ENCODE measurements at places on chromosomes 13 and 19.

GRCh38 chr13:72620874-72621273, 106.6 kb downstream of the MZT1 start:
- DNase-seq = no peak

DNA sequence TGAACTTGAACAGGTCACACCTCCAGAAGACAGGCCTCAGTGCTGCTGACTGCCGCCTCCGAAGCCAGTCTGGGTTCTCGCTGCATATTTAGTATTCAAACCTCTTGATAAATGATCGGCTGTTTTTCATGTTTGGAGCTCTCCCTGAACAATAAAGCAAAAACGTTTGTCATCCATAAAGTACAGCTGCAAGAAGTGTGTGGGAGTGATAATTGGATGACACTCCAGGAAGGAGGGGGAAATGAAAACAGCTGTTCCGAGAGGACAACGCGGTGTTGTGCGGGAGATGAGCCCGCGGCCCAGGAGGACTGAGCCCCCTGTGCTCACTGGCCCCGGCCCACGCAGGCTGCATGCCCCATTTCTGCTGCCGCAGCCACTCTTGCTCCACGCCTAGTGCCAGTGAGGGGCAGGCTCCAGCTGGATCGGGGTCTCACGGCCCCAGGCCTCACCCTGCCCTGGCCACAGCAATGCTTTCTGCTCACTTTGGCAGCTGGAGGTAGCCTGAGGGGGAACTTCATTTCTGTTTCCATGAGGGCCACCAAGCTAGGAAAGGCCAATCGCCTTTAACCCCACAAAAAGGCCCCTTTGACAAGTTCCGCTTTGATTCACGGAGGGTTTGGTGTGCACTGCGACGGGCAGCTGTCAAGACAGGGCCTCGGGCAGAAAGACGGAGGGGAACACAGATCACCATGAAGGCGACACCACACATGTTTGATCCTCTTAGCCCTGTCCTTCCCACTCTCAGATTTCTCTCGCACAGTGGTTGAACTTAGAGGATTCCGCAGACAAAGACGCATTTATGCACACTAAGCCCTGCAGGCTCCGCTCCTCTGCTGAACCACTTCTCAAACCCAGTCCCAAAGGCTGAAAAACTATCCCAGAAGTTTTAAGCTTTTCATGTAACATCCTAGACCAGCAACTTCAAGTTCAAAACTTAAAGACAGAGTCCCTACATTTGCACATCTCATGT, 537.6 kb downstream of the EFNB2 start:
- no peak for DNase-seq

- no peak for DNase-seq
Measured at GRCh38 chr13:106161146-106161545, 374.3 kb downstream of the EFNB2 start.

GRCh38 chr13:94140027-94140426, 339.5 kb downstream of the DCT start:
- no peak for DNase-seq

DNA sequence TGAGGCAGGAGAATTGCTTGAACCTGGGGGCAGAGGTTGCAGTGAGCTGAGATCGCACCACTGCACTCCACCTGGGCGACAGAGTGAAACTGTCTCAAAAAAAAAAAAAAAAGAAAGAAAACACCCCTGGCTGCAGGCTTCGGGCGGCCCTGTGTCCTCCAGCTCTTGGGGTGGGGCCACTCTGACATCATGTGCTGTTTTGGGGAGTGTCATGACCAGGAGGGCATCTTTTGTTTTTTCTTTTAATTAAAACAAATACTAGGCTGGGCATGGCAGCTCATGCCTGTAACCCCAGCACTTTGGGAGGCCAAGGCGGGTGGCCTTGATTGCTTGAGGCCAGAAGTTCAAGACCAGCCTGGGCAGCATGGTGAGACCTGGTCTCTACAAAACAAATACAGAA, 52.1 kb downstream of the KDM4B start:
- DNase-seq = no peak

All from RKO (cell line).